Osteoblast (primary cell): ENCODE measurements at places on chromosomes 2 and 18. TPM values are rescaled to one million over a fixed set of nuclear protein-coding genes. Genes with fewer than 3 reads are reported as not detected.

DNA sequence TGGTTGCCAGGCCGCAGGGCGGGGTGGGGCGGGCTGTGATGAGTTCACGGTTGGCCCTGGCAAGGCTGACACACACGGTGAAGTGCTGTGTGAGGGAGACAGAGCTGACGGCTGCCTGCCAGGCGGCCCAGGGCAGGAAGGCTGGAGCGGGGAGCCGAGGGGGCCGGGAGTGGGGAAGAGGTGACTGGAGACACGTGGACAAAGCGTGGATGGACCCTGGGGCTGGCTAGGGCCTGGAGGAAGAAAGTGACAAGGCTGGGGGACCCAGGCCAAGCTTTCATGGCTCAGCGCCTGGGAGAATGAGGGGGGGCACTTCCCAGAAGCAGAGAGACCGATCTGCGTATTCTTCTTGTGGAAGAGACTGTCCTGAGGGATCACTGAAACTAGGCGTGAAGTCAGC lies 123.2 kb downstream of the DYSF start:
- no peak for DNase-seq

GRCh38 chr2:161995553-161996016 lies 78.4 kb downstream of the DPP4 start:
- DNase-seq, result no peak

DNA sequence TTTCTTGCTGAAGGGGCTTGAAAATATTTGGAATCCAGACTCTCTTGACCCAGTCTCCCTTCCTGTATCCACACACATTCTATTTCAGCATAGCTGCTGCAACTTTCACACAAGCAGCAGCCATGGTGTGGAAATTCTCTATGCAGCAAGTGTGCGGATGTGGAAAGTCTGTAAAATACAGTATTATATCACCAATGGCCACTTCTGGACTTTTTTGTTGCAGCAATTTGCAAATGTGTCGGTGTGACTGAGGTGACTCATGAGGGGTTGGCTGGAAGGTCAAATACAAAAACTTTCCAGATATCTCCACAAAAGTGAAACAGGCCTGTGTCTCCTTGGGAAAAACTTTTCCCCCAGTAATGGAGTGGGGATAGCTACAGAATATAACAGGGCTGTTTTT lies 299.3 kb upstream of the GYPC start:
- no peak for DNase-seq

DNA sequence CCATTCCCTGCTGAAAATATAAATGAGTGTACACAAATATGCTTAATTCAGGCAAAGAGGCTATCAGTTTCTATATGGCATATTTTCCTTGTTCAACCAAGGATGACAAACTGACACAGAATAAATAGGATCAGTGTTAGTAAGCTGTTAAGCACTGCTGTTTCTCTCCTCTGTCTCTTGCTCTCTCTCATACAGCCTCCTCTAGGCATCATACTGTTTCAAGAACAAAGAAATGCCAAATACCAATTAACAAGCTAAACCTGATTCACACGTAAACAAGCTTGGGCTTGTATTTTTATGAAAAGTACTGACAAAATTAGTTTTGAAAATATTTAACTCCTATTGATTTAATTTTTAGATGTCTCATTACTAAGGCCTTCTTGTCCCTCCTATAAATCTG lies 1027.2 kb upstream of the ACVR2A start:
- no peak for DNase-seq

TNFRSF11A gene
- total RNA-seq, result under 0.01 TPM in 2 replicates

GRCh38 chr2:147846412-147847081 lies 1.7 kb downstream of the ACVR2A start:
- peak; percentile 77 for DNase-seq

RNU2-63P gene
- not detected in 2 replicates for total RNA-seq

GRCh38 chr2:164697688-164698461 lies 76.6 kb upstream of the GRB14 start:
- no peak for DNase-seq

MC5R gene
- total RNA-seq, result 0.36 and 0.59 TPM in 2 replicates

- DNase-seq, result no peak
Observed at GRCh38 chr2:45964223-45964841, 312.9 kb downstream of the PRKCE start.

GNAL gene
- total RNA-seq, result 0.59 and 0.72 TPM in 2 replicates

DNA sequence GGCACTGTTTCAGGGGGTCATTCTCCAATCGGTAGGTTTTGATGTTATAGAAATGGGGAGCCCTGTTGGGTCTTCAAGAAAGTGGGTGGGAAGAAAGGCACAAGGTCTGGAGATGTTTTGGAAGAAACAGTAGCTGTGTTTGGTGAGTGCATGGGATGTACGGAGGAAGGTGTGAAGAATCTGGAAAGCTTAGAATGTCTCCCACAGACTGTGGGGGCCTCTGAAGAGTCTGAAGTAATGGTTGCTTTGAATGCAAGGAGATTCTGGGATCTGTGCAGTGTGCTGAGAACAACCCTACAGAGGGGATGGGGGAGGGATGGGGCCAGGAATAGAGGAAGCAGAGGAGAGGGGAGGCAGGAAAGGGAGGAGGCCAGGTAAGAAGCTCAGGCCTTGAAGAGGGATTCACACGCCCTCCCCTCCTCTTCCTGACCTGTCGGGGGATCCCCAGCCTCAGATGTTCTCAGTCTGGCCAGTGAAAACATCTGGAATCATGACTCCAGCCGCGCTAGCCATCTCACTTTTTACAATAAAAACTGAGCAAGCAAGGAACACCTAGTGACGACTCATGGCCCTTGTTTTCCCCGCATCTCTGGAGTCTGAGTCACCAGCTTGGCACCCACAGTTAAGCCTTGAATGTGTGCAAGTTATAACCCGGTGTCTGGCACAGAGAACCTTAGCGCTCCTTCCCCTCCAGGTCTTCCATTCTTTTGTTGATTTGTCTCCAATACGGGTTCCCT lies 74.2 kb downstream of the SH3BP4 start:
- DNase-seq, result peak; percentile 93

PLB1 gene
- 0.36 and 0.88 TPM in 2 replicates for total RNA-seq

AGBL5 gene
- 24.6 and 26.8 TPM in 2 replicates for total RNA-seq

CAPN14 gene
- under 0.01 TPM in 2 replicates for total RNA-seq

FAM110C gene
- not detected in 2 replicates for total RNA-seq
